HFFc6 (cell line): ENCODE measurements at places on chromosomes 13 and 19. TPM values are rescaled to one million over a fixed set of nuclear protein-coding genes. Genes with fewer than 3 reads are reported as not detected.

DNA sequence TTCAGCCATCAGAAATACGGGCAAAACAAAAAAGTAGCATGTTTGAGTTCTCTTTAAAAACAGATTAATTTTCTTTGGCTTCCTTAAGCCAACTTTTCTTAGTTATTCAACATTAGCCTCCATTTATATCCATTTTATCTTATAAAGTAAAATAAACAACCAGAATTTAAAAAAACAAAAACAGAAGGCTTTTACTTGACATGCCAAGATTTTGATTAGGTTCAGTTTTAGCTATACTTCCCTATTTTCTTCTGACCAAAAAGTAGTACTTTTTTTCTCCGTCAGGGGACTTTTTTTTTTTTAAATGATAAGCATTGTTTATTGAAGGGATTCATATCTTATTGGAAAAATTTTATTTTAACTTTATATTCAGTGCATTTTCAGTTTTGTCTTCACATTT is 18.1 kb downstream of the RNASEH2B start:
- H3K27me3 ChIP-seq, result peaks cover 2% of the 10 kb centered on the region; the same call in 1 of the 2 replicates
- no peak for DNase-seq
- H3K36me3 ChIP-seq, result peaks cover 27% of the 10 kb centered on the region
- no peak overlapping the region for H3K4me3 ChIP-seq
- no peak overlapping the region for H3K27ac ChIP-seq

DNA sequence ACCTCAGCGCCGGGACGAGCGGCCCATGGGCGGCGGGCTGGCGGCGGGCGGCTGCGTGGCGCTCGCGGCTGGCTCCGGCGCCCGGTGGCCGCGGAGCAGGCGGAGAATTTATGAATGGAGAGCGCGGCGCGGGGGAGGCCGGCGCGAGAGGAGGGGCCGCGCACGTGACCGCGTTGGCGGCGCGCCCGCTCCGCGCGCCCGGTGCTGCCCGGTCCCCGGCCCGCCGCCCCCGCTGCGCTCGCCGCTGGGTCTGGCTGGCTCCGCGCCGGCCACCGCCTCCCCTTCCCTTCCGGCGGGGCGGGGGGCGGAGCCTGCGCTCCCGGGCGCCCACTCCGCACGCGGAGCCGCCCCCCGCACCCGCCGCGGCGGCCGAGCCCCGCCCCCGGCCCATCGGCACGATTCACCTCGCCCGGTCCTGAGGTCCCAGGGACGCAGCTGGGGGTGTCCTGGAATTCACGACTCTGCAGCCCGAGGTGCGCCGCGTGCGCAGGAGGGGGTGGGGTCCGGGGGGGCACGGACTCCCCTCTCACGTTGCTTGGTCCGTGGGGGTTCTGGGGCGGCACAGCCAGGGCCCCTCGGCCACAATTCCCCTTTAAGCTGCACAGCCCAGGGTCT is at the start of gene CBARP:
TSS of gene CBARP (minus strand) at position 252 of the 615 bp plus-strand sequence. CDS start 1,905 bp downstream, outside the sequence.
- peak within 1 kb of the TSS; percentile 78 for H3K4me3 ChIP-seq
- H3K27ac ChIP-seq, result peak within 1 kb of the TSS; percentile 52
- H3K4me1 ChIP-seq, result peaks cover 11% of the 10 kb centered on the region
- DNase-seq, result no peak

DNA sequence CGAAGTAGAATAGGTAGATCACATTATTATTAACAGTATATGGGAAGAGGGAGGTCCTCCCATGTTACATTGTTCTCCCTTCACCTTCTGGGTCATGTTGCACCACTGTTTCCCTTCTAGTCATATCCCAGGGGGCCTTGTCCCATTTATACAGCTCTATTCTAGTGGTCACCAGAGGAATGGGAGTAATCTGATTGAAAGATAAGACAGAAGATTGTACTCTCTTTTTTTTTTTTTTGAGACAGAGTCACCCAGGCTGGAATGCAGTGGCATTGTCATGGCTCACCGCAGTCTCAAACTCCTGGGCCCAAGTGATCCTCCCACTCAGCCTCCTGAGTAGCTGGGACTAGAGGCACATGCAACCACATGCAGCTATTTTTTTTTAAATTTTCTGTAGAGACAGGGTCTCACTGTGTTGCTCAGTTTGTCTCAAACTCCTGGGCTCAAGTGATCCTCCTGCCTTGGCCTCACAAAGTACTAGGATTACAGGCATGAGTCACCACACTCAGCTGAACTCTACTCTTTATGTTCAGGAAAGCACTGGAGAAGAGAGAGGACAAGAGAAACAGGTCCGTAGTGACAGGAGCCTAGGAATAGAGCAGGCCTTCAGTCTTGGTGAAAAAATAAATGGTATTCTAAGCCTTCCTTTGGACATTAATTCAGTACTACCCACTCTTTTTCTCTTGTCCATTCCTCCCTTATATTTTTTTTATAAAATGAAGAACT is 4.3 kb upstream of the ZNF529 start:
- H3K27me3 ChIP-seq, result peaks cover 4% of the 10 kb centered on the region; the same call in 1 of the 2 replicates
- H3K4me3 ChIP-seq, result no peak overlapping the region
- H3K4me1 ChIP-seq, result peaks cover 22% of the 10 kb centered on the region
- H3K36me3 ChIP-seq, result peaks cover 84% of the 10 kb centered on the region
- no peak for DNase-seq

RAB4B gene
- total RNA-seq, result 26.4 TPM in 2 replicates

FAM124A gene
- total RNA-seq, result not detected in 3 replicates

DNA sequence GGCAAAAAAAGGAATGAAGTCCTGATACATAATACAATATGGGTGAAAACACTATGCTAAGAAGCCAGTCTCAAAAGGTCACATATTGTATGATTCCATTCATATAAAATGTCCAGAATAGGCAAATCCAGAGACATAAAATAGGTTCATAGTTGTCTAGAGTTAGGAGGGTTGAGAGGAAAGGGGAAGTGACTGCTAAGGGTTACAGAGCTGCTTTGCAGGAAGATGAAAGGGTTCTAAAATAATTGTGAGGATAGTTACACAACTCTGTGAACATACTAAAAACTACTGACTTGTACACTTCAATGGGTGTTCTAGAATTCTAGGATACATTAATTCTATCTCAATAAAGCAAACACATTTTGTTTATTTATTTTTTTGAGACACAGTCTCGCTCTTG is 25.7 kb downstream of the CAB39L start:
- no peak for DNase-seq
- no peak overlapping the region for H3K4me3 ChIP-seq
- H3K27me3 ChIP-seq, result no peaks in the 10 kb centered on the region
- H3K4me1 ChIP-seq, result peaks cover 8% of the 10 kb centered on the region

DNA sequence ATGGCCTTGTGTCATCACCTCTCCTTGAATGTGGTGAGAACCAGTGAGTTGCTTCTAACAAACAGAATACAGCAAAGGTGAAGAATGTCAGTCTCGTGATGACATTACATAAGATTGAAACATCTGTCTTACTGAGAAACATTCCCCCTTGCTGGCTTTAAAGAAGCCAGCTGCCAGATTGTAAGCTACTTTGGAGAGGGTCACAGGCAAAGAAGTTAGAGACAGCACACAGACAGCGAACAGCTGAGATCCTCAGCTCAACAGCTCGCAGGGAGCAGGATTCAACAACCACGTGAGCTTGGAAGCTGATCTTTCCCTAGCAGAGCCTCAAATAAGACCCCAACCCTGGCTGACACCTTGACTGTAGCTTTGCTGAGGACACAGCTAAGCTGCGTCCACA is 367.9 kb downstream of the LIG4 start:
- no peak overlapping the region for H3K27ac ChIP-seq
- H3K27me3 ChIP-seq, result no peaks in the 10 kb centered on the region
- no peak overlapping the region for H3K4me3 ChIP-seq
- H3K36me3 ChIP-seq, result no peaks in the 10 kb centered on the region; the same call in 1 of the 2 replicates
- H3K4me1 ChIP-seq, result no peaks in the 10 kb centered on the region

- no peaks in the 10 kb centered on the region for H3K4me1 ChIP-seq
- H3K36me3 ChIP-seq, result no peaks in the 10 kb centered on the region; the same call in 1 of the 2 replicates
- no peak overlapping the region for H3K4me3 ChIP-seq
- peaks cover 3% of the 10 kb centered on the region for H3K27me3 ChIP-seq
- no peak overlapping the region for H3K27ac ChIP-seq
Measured at GRCh38 chr19:33647146-33647545, 25.4 kb downstream of the CHST8 start.

DNA sequence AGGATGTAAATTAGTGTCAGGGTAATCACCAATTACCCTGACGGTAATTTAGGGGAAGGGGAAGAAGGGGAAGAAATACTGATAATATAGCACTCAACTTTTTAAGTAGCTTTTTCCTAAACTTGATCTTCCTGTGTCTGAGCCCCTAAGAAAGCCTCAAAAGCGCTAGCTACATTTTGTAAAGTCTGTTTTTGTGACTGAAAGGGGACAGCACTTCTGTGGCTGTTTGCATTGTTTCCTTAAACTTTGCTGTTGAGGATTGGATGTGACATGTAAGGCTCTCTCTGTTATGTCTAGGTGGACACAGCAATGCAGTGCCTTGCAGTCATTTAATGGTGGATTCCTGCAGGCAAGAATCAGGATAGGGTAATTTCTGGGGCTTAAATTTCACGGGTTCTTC is 42.8 kb downstream of the SPATA13 start:
- no peak for DNase-seq
- H3K27me3 ChIP-seq, result no peaks in the 10 kb centered on the region; the same call in 1 of the 2 replicates
- peak overlapping the region; percentile 10; the same call in 1 of the 2 replicates for H3K27ac ChIP-seq
- no peak overlapping the region for H3K4me3 ChIP-seq
- H3K36me3 ChIP-seq, result no peaks in the 10 kb centered on the region; the same call in 1 of the 2 replicates

GRCh38 chr13:39536906-39537305 is 66.1 kb downstream of the LHFPL6 start:
- H3K4me1 ChIP-seq, result peaks cover 69% of the 10 kb centered on the region
- H3K4me3 ChIP-seq, result no peak overlapping the region; the same call in 1 of the 2 replicates
- peaks cover 11% of the 10 kb centered on the region; the same call in 1 of the 2 replicates for H3K36me3 ChIP-seq
- no peaks in the 10 kb centered on the region; the same call in 1 of the 2 replicates for H3K27me3 ChIP-seq
- no peak overlapping the region; the same call in 1 of the 2 replicates for H3K27ac ChIP-seq
- no peak for DNase-seq

NKPD1 gene
- total RNA-seq, result not detected in 3 replicates

DNA sequence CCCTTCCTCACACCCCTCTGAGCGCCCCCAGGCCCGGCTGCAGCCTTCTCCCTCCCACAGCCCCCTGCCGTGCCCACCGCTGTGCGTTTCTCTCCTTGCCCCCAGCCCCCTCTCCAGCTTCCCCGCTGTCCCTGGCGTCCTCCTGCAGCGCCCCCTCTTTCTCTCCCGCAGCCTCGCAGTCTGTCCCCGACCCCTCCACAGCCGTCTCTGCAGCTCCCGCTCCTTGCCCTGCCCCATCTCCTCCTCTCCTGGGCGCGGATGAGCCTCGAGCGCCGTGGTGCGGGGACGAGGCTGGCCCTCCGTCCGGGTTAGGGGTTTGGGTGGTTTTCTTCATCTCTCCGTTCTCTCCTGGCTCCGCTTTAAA is 1.1 kb downstream of the KMT5C start:
- H3K27me3 ChIP-seq, result peaks cover 7% of the 10 kb centered on the region
- peak overlapping the region; percentile 100; the same call in 1 of the 2 replicates for H3K27ac ChIP-seq

ATF5 gene
- total RNA-seq, result 38.1 to 40.1 TPM (median 39.6 TPM) in 3 replicates

DNA sequence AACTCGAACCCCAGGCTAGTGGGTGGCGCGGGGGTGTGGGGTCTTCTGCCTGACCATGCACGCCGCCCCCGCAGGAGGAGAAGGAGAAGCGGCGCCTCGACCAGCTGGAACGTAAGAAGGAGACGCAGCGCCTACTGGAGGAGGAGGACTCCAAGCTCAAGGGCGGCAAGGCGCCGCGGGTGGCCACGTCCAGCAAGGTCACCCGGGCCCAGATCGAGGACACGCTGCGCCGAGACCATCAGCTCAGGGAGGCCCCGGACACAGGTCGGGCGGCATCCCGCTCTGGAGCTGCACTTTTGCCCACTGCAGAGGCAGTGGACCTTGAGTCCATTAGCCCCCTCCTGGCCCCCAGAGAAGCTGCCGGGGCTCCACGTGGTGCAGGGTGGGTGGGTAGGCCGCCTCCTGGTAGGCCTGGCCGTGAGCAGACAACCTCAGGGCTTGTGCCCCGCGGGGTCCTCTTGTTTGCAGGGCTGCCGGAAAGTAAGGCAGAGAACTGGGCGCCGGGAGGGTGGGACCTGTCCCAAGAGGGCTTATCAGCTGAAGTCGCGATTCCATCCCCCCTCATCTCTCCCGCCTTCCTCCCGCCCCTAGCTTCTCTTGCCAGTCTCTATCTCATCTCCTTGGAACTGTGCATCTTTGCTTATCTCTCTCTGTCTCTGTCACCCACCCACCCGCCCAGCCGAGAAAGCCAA is 9.9 kb downstream of the CCDC124 start:
- H3K27ac ChIP-seq, result no peak overlapping the region
- H3K36me3 ChIP-seq, result peaks cover 5% of the 10 kb centered on the region; the same call in 1 of the 2 replicates
- no peaks in the 10 kb centered on the region; the same call in none of the 2 replicates for H3K27me3 ChIP-seq
- H3K4me3 ChIP-seq, result no peak overlapping the region
- peaks cover 14% of the 10 kb centered on the region for H3K4me1 ChIP-seq

- H3K4me1 ChIP-seq, result no peaks in the 10 kb centered on the region; the same call in 1 of the 2 replicates
- no peaks in the 10 kb centered on the region for H3K36me3 ChIP-seq
- H3K27ac ChIP-seq, result no peak overlapping the region
- peaks cover 13% of the 10 kb centered on the region for H3K27me3 ChIP-seq
Measured at GRCh38 chr13:60617991-60618733, 221.1 kb downstream of the TDRD3 start.

DNA sequence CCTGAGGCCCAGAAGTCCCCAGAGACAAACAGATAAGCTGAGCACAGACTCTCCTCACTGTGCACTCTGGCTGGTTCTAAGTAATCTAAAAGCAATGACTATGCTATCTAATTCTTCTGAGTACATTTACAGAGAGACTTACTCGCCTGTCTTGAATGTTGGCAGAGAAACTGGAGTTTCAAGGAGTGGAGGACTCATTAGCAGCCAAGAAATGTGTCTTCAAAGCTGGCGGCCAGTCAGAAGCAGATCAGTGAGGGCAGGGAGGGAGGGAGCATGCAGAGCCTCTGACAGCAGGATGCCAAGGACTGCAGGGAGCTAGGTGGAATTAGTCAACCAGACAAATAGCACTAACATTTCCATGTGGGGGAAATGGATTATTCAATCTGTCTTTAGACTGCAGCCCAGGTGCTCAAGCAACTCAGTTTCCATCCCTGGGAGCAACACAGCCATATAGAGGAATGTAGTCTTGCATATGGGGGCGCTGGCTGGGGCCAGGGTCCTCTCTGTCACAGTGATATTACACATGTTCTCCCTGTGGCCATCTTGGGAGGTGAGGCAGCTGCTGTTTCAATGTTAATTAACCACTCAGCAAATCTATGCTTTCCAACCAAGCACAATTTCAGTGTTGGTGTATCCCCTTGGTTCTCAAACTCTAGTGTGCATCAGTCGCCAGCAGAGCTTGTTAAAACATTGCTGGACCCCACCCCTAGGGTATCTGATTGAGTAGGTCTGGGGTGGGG is 97.9 kb downstream of the CCNA1 start:
- H3K4me3 ChIP-seq, result no peak overlapping the region
- H3K27ac ChIP-seq, result no peak overlapping the region
- no peaks in the 10 kb centered on the region for H3K4me1 ChIP-seq
- no peaks in the 10 kb centered on the region for H3K36me3 ChIP-seq
- no peaks in the 10 kb centered on the region; the same call in 1 of the 2 replicates for H3K27me3 ChIP-seq

CD22 gene
- 0.54 TPM in 1 of 3 replicates, not detected in the others for total RNA-seq

FGF21 gene
- total RNA-seq, result not detected in 3 replicates

FUT1 gene
- total RNA-seq, result 0.05 TPM in 1 of 3 replicates, not detected in the others

DNA sequence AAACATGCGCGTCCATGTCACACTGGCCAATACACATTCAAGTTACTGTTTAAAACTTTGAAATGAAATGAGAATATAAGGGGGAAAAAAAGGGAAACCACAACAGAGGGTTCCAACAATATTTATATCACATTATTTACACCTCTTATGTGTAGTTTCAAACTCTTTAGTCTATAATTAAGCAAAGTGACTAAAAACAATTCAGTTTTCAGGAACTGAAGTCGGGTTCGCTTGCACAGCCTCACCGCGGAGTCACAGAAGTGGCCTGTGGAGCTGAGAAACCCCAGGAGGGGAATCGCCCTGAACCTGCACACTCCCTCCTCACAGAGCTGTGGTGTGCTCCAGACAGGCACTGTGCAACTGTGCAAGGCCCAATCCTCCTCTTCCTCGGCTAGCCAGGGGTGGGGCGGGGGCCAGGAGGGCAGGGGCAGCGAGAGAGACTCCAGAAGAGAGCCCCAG is 75.9 kb downstream of the STK24 start:
- H3K27me3 ChIP-seq, result no peaks in the 10 kb centered on the region
- DNase-seq, result no peak
- H3K4me3 ChIP-seq, result no peak overlapping the region
- peaks cover 27% of the 10 kb centered on the region for H3K36me3 ChIP-seq
- peaks cover 75% of the 10 kb centered on the region for H3K4me1 ChIP-seq
- no peak overlapping the region for H3K27ac ChIP-seq

ZNF225 gene
- 3.8 and 4.5 TPM in 2 replicates for total RNA-seq
